ENCODE measurements at places on chromosomes 12 and 14.

DNA sequence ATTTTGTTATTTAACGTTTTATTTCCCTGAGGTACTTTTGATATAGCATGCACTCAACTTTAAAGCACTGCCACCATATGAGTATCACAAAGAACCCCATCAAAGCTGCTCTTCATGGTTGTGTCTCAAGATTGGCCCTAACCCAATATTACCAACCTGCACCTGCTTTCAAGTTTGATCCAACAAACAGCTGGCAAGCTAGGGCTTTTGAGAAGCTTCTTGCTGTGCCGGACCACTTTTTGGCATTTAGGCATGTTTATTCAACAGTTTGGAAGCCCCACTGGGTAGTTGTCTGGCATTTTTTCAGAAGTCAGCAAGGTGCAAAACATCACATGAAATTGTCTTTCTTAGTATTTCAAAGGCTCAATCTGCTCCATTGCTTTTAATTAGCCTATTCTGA lies 137.2 kb upstream of the PLEKHA5 start:
- no peak for DNase-seq

DNA sequence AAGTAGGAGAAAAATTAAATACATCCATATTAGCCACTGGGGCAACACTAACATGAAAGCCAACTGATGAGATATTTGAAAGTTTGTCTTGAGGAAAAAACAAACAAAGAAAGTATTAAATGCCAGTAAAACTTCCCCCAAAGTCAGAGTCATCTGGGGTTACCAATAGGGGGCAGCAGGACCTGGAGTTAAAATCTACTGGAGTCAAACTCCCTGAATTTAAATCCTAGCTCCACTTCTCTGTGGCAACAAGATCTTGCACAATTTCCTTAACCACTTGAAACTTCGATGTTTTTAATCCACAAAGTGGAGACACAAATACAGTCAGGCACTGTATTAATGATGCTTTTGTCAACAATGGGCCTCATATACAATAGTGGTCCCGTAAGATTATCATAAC lies 14.4 kb downstream of the PLEKHG7 start:
- no peak for DNase-seq

DNA sequence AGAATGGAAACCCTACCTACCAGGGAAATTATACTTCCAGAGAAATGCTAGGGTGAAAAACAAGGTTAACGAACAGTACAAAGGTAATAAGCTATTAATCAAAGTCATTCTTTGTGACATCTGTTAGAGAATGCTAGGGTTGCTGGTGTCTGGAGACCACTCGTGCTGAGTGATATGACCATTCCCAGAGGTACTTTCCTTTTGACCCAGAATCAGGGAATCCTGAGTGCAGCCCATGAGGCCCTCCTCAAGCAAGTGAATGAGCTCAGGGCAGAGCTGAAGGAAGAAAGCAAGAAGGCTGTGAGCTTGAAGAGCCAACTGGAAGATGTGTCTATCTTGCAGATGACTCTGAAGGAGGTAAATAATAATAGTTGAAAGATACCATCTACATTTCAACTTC lies 31.7 kb downstream of the RPGRIP1 start:
- DNase-seq, result no peak

GRCh38 chr14:29653303-29653702 lies 274.3 kb downstream of the PRKD1 start:
- no peak for DNase-seq

DNA sequence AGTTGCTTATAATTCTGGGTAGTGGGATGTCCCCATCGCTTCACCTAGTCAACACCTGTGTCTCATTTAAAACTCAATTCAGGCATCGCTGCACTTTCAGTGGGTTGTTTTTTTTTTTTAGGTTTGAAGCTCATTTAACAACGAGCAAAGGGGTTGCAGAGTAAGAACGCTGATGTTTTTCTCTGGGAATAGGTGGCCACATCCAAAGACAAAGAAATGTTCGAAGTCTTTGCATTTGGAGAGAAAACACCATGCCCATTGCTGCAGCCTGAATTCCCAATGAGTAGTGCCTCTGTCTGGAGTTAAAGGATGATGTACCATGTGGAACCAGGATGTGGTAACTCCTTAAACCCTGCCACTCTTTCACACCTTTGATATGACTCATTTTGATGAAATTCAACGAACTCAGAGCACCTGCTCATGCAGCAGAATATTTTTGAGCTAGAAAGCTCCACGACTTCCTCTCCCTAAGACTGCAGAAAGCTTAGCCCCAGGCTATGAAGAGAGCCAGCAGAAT lies 35.1 kb upstream of the BATF start:
- no peak for DNase-seq

- DNase-seq, result no peak
These were observed 815 bp downstream of the COQ10A start for GRCh38 chr12:56267443-56268071.

Measured in activated CD4-positive, alpha-beta T cell treated with anti-CD3 and anti-CD28 coated beads for 1 hour (primary cell).